ENCODE measurements at places on chromosomes 12 and 14.
A peak's percentile ranks its signal among the peaks of the same experiment; 100 is the strongest.

- DNase-seq: no peak
Observed at GRCh38 chr12:15152868-15153267, 68.3 kb downstream of the RERG start.

- no peak for DNase-seq
Observed at GRCh38 chr12:65826353-65827171, 2.3 kb downstream of the HMGA2 start.

- DNase-seq: no peak
Observed at GRCh38 chr12:27595231-27595642, 71.2 kb downstream of the PPFIBP1 start.

DNA sequence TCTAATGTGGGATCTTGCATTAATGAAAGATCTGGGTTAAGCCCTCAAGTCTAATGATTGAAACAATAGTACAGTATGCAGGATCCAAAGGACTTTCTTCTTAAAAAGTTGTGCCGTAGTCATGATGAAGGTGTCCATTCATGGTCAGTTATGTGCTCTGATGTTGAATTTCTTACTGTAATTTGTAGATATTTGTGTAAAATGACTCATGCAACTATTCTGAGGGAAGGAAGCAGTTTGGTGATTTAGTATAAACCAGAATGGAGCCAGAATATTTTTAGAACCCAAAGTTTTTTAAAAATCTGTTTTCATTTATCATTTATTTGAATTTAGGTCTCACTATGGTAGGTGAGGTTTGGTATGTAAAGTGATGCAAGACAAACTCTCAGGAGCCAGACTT, 151.2 kb downstream of the AKAP6 start:
- DNase-seq: no peak

- DNase-seq: no peak
Observed at GRCh38 chr14:47259796-47260195, 415.6 kb downstream of the MDGA2 start.

DNA sequence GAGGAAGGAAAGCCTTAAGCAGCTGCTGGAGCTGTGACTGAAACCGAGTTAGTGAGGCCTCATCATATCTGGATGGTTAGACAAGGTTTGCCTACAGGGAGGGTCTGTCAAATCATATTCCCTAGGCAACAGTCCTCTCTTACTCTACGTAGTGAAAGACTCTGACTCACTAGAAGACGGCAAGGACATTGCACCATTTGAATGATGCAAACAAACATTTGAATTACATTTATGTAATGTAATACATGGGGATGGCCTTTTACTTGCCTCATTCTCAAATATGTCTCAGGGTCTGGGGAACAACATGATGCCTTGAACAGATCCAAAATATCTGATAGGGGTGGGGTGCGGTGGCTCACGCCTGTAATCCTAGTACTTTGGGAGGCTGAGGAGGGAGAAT, 29.8 kb upstream of the STRAP start:
- DNase-seq: no peak

- DNase-seq: peak; percentile 53
Observed at GRCh38 chr14:87745507-87746118, 247.4 kb downstream of the GALC start.

DNA sequence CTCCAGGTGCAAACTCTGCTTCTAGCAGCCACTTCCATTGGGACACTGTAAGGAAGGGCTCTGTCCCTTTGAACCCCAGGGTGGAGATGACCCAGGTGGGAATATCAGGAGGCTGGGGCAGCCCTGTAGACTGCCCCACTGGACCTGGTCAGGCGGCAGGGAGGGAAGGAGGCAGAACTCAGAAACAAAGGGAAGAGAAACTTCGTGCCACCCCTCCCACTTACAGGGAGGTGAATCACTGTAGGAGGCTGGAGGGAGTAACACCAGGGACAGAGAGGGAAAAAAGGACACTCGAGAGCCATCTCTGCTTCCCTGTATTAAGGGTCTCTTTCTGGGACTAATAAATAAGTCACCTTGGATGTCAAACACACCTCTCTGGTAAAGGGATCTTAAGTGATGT, 37.4 kb downstream of the ISCA2 start:
- no peak for DNase-seq

DNA sequence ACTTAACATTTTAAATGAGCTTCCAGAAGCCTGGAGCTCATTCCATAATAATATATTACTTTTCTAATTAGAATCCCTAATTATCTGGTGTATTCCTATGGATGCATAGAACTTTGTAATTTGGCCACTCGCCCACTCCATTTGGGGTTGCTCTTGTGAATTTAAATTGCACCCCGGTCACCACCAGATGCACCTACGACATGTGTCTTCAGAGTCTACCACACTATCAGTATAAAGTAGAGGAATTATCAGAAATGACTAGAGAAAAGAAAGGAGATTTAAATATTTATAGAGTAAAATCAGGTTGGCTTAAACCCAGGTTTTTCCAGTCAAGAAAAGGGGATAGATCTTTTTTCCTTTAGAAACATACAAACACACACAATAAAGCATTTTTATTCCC, 145.8 kb upstream of the DCN start:
- no peak for DNase-seq

GRCh38 chr14:100605706-100606686, 18.8 kb upstream of the BEGAIN start:
- no peak for DNase-seq

GRCh38 chr12:6373022-6373787, 2.2 kb downstream of the SCNN1A start:
- DNase-seq: no peak

Data from endothelial cell (in vitro differentiated cells).